Activated naive CD4-positive, alpha-beta T cell treated with anti-CD3 and anti-CD28 coated beads for 36 hours (primary cell): ENCODE measurements at places on chromosomes 3 and 15.

GRCh38 chr3:172106037-172106954 is 66.9 kb downstream of the FNDC3B start:
- DNase-seq, result no peak

DNA sequence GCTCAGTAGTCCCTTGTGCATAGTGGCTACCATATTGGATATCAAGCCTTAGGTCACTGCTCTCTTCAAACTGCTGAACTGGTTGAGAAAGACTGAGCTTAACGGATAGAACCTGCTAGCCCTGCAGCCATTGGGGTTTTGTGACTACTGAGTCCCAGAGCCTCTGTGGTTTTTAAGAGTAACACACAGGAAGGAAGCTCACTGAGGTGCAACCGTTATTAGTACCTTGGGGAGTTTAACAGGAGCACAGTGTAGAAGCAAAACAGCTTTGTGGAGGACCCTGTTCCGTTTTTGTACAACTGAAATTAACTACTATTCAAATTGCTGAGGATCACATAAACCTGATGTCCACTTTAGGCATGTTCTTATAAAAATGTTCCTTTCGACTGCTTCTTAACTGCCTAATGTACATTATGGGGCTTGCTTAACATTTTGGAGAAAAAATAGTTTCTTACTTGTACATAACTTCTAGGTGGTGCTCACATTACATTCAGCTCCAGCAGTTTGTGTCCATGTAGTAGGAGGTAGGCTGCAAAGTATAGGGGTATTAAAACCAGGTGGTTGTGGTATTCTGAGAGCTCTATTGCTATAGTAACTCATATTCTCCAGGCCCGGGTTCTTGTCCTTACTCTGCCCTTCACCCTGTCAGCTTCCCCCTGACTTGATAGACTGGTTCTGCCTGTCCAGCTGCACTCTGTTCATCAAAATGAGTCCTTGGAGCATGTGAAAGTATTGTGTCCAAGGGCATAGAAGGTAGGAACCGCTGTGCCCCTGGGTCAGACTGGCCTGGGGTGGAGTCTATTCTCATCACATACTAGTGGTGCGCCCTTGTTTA is 17.3 kb downstream of the PXK start:
- DNase-seq, result no peak

DNA sequence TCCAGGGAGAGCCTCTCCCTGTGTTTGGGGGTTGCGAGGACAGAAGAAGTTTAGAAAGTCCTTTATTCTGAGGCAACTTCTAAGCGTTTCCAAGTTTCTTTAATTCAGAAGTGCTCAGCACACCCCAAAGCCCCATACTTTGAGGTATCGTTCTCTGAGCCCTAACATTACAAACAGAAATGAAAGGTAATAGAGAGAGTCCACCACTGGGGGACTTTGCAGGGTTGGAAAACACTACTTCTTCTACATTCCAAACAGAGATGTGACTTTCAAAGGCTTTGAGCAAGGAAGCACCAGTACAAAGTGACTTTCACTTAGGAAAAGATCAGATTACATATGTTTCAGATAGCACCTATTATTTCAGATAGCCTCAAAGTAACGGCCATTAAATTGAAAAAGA is 6.2 kb upstream of the ZNF280D start:
- no peak for DNase-seq

DNA sequence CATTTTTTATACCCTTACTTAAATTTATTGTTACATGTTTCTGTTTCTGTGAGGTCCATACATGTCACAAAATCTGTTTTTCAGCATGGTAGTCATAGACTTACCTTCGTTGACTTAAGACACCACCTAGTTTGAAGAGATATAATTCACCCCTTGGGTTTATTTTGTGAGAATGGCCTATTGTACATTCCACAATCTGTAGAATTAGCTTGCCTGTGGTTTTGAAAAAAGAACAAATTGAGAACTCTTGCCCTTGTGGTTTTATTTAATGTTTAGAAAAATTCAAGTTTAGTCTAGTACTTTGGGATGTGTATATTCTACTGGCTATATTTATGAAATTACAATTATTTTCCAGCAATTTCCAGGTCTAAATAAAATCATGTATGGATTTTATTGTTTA is 31.6 kb downstream of the FILIP1L start:
- no peak for DNase-seq

GRCh38 chr3:126034481-126035361 is 49.2 kb downstream of the SLC41A3 start:
- no peak for DNase-seq

DNA sequence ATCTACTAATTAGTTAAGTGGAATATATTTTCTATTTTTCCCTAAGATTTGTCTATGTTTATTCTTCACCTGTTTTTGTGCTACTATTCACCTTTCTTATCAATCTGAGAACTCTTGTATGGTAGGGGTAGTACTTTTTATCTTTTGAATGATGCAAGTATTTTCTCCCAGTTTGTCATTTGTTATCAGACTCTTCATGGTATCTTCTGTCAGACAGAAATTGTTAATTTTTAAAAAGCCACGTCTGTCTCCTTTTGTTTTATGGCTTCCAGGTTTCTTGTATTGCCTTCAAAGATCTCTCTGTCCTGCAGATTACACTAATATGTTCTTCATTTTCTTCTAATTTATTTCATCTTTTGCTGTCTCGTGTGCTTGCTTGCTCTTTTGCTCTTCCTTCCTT is 184.3 kb downstream of the PCCB start:
- no peak for DNase-seq

DNA sequence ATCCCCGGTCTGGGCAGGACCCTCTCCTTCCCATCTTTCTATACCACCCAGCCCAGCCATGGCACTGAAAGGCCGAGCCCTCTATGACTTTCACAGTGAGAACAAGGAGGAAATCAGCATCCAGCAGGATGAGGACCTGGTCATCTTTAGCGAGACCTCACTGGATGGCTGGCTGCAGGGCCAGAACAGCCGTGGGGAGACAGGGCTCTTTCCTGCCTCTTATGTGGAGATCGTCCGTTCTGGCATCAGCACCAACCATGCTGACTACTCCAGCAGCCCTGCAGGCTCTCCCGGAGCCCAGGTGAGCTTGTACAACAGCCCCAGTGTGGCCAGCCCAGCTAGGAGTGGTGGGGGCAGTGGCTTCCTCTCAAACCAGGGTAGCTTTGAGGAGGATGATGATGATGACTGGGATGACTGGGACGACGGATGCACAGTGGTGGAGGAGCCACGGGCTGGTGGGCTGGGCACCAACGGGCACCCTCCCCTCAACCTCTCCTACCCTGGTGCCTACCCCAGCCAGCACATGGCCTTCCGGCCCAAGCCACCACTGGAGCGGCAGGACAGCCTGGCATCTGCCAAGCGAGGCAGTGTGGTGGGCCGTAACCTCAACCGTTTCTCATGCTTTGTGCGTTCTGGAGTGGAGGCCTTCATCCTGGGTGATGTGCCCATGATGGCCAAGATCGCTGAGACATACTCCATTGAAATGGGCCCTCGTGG is 1.5 kb downstream of the SNX33 start:
- DNase-seq, result no peak

DNA sequence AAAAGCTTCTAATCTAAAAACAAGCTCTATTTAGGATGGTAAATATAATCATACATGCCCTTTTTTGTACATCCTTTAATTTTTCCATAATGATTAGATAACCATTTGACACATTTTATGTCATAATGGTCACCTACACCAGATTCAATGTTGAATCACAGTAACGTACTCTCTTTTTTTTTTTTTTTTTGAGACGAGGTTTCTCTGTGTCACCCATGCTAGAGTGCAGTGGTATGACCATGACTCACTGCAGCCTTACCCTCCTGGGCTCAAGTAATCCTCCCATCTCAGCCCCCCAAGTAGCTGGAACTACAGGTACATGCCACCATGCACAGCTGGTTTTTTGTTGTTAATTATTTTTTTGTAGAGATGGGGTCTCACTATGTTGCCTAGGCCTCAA is 49.2 kb downstream of the PROS1 start:
- no peak for DNase-seq

- DNase-seq, result peak; percentile 28
These were observed 83.5 kb downstream of the AQP9 start for GRCh38 chr15:58221591-58222241.

DNA sequence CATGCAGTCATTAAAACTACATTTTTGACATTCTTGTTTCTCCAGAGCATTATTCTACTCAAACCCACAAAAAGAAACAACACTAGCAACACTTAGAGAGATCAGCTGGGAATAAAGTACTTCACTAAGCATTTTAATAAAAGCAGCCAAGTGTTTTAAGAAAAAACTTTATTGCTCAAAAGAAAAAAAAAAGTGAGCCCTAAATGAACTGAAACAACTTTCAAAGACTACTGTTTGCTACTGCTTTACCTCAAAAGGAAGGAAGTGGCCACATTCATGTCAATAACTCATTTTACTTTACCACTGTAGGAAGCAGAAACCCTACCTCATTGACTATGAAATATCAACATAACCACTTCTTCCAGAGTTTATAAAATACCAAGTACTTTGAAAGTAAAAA is 91.3 kb downstream of the UACA start:
- DNase-seq, result no peak

GRCh38 chr15:29825227-29825626 is 3.0 kb upstream of the TJP1 start:
- peak; percentile 56 for DNase-seq

GRCh38 chr3:45319996-45320305 is 68.4 kb upstream of the LARS2 start:
- DNase-seq, result no peak

- no peak for DNase-seq
These were observed 63.4 kb downstream of the ARHGEF26 start for GRCh38 chr3:154184582-154184981.

GRCh38 chr15:42058791-42059190 is 35.6 kb downstream of the PLA2G4D start:
- DNase-seq, result no peak

- no peak for DNase-seq
These were observed 43.2 kb upstream of the RAB6B start for GRCh38 chr3:133938770-133939462.

DNA sequence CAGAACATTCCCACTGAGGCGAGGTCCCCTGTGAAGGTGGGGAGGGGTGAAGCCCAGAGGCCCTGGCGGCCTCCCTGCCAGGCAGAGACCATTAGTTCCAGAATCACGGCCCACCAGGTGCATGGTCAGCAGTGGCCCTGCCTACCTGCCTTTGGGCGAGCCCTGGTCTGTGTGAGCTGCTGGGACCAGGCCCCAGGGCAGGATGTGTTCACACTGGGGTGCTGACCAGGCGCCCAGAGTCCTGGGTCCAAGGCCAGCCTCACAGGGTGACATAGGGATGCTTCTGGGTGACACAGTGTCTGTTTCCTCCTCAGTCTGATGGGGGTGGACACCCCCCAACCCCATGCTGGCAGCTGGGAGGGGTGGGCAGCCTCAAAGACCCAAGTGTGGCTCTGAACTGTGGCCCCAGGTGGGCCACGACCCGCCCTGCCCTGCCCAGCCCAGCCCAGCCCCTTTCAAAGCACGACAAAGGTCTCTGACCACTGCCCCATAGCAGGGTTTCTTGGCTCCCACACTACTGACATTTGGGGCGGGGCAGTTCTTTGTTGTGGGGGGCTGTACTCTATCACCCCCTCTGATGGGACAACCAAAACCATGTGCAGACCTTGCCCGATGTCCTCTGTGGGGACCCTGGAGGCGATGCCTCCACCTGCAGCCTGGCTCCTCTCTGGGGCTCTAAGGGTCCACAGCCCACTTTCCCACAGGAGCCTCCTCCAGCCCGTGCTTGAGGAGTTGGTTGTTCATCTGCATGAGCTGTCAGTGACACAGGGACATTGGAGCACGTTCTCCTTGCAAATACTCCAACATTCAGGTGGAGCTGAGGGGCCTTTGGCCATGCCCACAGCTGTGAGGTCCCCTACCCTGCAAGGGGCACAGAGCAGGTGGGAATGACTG is 44.8 kb upstream of the SLC41A3 start:
- no peak for DNase-seq

DNA sequence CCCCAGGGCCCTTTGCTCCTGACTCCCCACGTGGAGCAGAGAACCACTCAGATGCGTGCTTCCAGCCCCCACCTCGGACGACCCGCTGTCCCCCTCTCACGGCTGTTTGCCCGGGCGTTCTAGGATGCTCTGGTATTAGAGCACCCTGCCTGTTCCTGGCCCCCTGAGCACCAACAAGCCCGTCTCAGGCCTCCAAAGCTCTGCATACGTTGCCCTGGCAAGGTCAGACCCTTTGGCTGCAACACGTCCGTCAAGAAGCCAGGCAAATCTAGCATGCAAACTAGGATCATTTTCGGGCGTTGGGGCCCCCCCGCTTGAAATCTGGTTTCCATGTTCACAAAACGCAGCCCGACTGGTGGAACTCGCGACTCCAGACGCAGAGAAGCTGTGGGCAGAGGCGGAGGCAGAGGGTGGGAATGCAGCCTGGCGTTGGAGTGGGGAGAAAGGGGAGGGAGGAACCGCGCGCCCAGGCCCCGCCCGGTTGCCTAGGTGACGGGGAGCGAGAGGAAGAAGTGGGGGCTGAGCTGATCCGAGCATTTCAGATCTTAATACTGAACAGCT is 86.2 kb upstream of the PIAS1 start:
- DNase-seq, result no peak

DNA sequence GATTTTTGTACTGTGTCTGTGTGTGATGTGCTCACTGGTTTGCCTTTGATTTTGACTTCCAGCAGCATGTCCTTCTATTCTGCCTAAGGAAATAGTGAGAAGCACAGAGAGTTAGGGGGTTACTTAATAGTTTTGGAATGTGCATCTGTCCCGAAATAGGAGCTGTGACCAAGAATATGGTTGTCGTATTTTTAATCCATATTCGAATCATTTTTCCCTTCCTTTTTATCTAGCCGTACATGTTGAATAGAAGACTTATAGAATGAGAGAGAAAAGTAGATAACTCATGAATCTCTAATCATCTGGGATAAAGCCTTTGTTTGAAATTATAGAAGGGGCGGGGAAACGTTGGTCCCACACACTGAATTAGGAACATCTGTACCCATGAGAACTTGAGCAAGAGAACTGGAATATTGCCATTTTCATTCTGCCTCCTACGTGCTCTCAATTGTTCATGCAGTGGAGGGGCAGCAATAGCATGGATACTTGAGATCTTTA is 23.6 kb downstream of the CRTC3 start:
- no peak for DNase-seq

GRCh38 chr15:89349206-89349558 is 14.6 kb upstream of the POLG start:
- DNase-seq, result no peak

DNA sequence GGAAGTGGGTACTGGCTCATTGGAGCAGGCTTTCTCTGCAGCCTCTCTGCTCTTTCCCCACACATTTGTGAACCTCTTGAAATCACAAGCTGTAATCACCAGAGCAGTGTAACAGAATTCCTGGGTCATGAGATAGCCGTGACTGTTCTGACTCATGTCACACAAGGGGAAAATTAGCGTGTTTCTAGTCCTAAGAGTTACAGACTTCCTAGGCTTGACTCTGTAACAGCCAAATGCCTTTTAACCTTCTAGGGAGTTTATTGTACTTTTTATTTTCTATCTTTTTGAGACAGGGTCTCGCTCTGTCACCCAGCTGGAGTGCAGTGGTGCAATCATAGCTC is 54.7 kb upstream of the TRAK1 start:
- no peak for DNase-seq

GRCh38 chr3:184180165-184180564 is 5.5 kb downstream of the AP2M1 start:
- no peak for DNase-seq
